ENCODE measurements at places on chromosomes 13 and 19.

DNA sequence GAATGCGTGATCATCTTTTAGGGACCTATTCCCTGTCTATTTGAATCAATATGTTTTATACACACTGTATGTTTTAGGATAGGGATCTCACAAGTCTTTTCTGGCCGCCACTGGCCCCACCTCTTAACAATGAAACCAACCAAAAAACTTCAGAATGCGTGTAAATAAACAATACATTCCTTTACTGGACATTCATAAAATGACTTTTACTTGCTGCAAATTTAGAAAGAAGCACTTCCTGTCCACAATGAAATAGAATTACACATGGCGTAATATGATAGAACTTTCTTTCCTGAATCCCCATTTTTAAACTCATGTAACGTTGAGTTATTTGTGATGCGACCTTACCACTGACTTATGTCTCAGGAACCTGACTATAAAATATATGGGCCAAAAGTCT, 233.6 kb downstream of the SLITRK6 start:
- peak; percentile 70 for DNase-seq

- no peak for DNase-seq
These were observed 1394.2 kb upstream of the ATXN8OS start for GRCh38 chr13:68713394-68713793.

DNA sequence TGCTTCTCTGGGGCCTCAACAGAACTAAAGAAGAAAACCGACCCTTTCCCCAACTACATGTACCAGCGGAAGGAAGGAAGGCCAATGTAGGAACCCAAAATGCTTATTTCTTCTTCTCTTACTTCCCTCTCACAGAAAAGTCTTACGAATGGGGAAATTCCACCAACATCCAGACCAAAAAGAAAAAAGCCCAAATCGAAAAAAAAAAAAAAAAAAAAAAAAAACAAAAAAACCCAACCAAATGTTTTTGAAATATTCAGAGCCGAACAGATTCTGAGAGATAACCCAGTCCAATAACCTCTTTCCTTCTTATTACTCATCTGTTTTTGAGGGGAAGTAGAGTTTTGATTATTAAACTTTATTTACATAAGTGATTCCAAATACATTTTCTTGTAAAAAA, 3.9 kb downstream of the PPM1N start:
- DNase-seq, result no peak

GRCh38 chr19:20273376-20273775, 106.4 kb downstream of the ZNF486 start:
- DNase-seq, result no peak

GRCh38 chr19:35433448-35433847, 14.6 kb upstream of the FFAR2 start:
- DNase-seq, result no peak

- DNase-seq, result no peak
These were observed 995 bp upstream of the MKNK2 start for GRCh38 chr19:2051773-2052704.
